ENCODE measurements at places on chromosomes 1 and 21. TPM values are rescaled to one million over a fixed set of nuclear protein-coding genes. Genes with fewer than 3 reads are reported as not detected.

The CASZ1 gene
- 158 TPM for total RNA-seq

The OR2T11 gene
- 0.57 TPM for total RNA-seq

The C1orf53 gene
- 1.8 TPM for total RNA-seq

The RIMKLA gene
- 0.04 TPM for total RNA-seq

The PPP1R15B gene
- total RNA-seq = 48.6 TPM

The MAGOH gene
- total RNA-seq = 20.4 TPM

The TEDDM1 gene
- total RNA-seq = not detected

The KIF14 gene
- 1.1 TPM for total RNA-seq

The CDK18 gene
- total RNA-seq = 4.5 TPM

The GJA4 gene
- 15.1 TPM for total RNA-seq

The COL9A2 gene
- 5.5 TPM for total RNA-seq

The RAP1GAP gene
- total RNA-seq = 3.3 TPM

The KIF17 gene
- total RNA-seq = 0.30 TPM

The ATP1A4 gene
- total RNA-seq = not detected

The DISC1 gene
- total RNA-seq = 7.4 TPM

The RCSD1 gene
- 3.7 TPM for total RNA-seq

The SAMSN1 gene
- total RNA-seq = 0.88 TPM

The PCBP3 gene
- 2.5 TPM for total RNA-seq

The CYP4Z1 gene
- not detected for total RNA-seq

The HHAT gene
- 7.7 TPM for total RNA-seq

The OXCT2 gene
- total RNA-seq = 0.15 TPM

The AGT gene
- 5.8 TPM for total RNA-seq

The FNDC10 gene
- 18.9 TPM for total RNA-seq

The RIPK4 gene
- total RNA-seq = 61.0 TPM

The FLVCR1 gene
- 2.8 TPM for total RNA-seq

The C1orf21 gene
- 79.4 TPM for total RNA-seq

The SPRR1B gene
- 213 TPM for total RNA-seq

The RNF207 gene
- total RNA-seq = 10.4 TPM

The ELK4 gene
- 27.2 TPM for total RNA-seq

The ZBTB17 gene
- 31.4 TPM for total RNA-seq

The PLPPR5 gene
- not detected for total RNA-seq
